ENCODE measurements at places on chromosomes 2 and 18. TPM values are rescaled to one million over a fixed set of nuclear protein-coding genes. Genes with fewer than 3 reads are reported as not detected.
A peak's percentile ranks its signal among the peaks of the same experiment; 100 is the strongest.

Gene TCF7L1
- 8.8 TPM for total RNA-seq

Gene RAMP1
- 0.69 TPM for total RNA-seq

Gene LYG2
- not detected for total RNA-seq

Gene LAMA1
- 0.94 TPM for total RNA-seq

Gene CWC22
- total RNA-seq = 17.6 TPM

Gene FTCDNL1
- total RNA-seq = 0.71 TPM

- DNase-seq = peak; percentile 80
Observed at GRCh38 chr18:55988537-55988936, 400.5 kb upstream of the TCF4 start.

GRCh38 chr2:9656270-9656766 is 25.5 kb upstream of the YWHAQ start:
- DNase-seq = peak; percentile 98

GRCh38 chr2:64837116-64837731 is 152.0 kb upstream of the SLC1A4 start:
- DNase-seq = peak; percentile 69

DNA sequence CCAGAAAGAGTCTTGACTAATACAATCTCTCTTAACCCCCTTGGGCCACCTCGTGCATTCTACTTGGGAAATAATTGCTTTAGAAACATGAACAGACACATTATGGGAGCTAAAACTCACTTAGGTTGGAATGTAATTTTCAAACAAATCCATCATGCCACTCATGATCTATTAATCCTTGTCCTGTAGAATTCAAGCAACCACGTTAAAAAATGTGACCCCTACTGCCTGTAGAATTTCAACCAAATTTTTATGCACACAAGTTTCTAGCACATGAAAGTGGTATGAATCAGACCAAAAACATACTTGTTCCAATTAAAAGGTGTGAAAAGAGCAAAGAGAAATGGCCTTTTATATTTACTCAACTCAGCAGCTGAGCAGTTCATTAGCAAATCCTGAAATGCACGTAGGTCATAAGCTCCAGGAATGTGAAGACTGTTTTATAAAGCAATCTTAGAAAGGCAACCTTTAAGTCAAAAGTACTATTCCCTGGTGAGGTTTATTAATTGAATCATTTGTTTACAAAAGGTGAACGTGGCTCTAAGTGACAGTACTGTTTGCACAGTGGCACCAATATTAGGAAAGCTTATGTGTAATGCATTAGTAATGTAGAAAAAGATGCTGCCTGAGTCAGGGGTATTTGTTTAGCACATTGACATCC is 459.4 kb upstream of the UBE2E3 start:
- DNase-seq = peak; percentile 67

DNA sequence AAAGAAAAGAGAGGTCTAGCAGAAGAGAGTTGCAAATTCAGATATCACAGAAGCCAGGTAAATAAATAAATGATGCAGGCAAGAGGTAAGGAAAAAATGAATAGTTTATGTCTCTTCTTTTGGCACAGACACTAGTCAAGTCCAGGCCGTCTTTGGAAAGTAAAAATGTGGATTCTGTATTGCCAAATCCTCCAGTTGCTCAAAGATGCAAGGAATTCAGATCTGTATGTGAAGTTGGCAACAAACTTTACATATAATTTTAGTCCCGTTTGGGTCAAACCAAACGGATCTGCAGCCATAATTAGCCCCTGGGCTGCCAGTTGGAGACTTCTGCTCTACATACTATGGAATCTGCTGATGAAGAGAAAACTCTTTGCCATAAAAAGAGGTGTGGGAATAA is 200.5 kb upstream of the RND3 start:
- DNase-seq = no peak

DNA sequence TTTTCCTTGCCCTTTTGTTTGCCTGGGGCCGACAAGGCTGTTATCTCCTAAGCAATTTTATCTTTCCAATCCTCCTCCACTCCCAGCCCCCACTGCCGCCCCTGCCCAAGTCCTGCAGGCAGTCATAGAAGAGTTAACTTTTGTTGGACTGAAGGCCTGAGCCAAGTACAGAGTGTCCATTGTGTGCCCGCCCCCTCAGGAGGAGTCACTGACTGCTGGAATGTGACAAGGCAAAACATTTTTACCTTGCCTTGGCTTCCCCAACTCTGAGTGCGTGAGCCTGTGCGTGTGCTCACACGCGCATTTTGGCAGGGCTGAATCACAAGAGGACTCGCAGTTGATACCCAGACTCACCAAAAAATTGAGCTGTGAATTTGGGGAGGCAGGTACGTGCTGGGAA is 16.2 kb downstream of the SETBP1 start:
- DNase-seq = no peak

GRCh38 chr2:181374781-181375675 is 82.2 kb upstream of the ITGA4 start:
- no peak for DNase-seq

GRCh38 chr18:58402247-58402646 is 226.6 kb downstream of the ALPK2 start:
- DNase-seq = peak; percentile 74

- DNase-seq = no peak
Observed at GRCh38 chr2:109196081-109196875, 67.3 kb downstream of the SH3RF3 start.

- no peak for DNase-seq
Observed at GRCh38 chr18:45688833-45689232, 35.1 kb upstream of the SLC14A1 start.

- DNase-seq = no peak
Observed at GRCh38 chr2:18745431-18746272, 156.3 kb upstream of the NT5C1B start.

All from HFFc6 (cell line).